Stimulated activated CD4-positive, alpha-beta T cell treated with anti-CD3 and anti-CD28 coated beads, Interleukin-12 subunit alpha, Interleukin-12 subunit beta, amount 100 ng/mL, for 48 hours (primary cell): ENCODE measurements at places on chromosomes 5 and 9.

DNA sequence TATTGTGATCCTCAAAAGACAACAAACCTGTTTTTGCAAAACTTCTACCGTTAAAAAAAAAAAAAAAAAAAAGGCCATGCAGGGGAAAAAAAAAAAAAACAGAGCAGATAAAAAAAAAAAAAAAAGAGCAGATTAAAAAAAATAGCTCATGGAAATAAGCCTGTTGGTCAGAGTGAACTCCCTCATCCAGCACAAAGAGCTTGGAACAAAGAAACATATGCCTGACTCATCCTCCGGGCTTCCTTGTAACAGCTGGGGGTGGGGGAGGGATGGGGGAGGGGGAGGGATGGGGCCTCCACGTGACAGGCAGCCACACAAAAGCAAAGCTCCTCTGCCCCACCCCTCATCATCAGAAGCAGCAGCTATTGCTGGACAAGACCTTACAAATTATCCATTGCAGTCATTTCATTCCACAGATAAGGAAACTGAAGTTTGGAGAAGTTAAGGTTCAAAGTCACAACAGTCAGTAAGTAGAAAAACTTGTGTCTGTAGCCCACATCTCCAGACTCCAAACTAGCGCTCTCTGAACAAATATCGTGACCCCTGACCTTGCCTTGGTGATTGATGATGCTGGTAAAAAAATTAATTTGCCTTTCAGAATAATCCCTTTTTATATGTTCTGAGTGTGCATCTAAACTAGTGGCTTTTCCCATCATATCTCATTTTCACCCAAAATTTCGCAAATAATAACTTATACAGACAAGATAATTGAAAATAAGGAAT is 38.9 kb downstream of the SLC35D2 start:
- DNase-seq = no peak

GRCh38 chr5:181059297-181060230 is 19.5 kb downstream of the BTNL9 start:
- DNase-seq = no peak

GRCh38 chr9:75601280-75601679 is 289.2 kb upstream of the PCSK5 start:
- no peak for DNase-seq

DNA sequence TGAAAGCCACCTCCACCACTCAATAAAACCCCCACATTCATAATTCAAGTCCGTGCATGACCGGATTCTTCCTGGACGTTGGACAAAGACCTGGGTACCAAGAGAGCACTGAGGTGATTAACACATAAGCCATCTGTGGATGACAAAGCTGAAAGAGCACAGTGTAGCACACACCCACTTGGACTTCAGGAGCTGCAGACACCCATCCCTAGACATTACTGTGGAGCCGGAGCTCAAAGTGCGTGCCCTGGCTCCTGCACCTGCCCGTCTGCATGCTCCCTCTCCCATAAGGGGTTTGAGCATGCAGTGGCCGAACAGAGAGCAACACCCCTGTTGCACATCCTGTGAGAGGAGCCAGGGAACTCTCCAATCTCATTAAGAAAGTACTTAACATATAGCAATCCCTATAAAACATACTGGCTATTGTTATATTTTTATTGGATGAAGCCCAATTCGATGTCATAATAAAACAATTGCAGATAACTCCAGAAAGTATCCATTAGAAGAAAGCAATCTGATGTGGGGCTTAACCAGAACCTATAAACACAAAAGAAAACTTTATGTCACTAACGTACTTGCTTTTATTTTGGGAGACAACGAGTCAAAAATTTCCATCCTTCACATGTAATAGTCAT is 1174.2 kb upstream of the C9orf72 start:
- DNase-seq = no peak

- DNase-seq = no peak
These were observed 27.1 kb upstream of the GOLPH3 start for GRCh38 chr5:32201122-32201753.

DNA sequence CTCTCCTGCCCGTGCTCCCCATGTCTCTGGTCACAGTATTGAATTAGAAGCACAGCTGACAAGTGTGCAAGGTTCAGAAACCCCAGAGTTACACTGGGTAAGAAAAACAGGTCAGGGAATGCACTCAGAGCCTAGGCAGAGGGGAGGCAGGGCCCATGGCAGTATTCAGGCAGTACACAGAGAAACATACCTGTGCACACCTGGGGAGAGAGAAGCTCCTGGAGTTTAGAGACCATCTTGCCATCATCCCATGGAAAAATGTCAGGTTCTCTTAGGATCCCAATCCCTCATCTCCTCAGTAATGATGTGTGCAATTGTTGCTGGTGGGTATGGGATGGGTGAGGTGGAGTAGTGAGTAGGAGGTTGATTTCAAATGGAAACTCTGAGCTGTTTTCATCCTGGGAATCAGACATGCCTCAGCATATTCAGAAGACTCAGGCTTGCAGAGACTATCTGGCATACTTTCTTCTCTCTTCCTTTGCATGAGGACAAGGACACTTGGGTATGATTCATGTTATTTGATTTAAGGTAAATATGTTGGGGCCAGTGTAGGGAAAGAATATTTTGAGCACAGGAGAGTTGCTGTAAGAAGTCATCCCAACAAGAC is 228.5 kb downstream of the ESM1 start:
- no peak for DNase-seq

DNA sequence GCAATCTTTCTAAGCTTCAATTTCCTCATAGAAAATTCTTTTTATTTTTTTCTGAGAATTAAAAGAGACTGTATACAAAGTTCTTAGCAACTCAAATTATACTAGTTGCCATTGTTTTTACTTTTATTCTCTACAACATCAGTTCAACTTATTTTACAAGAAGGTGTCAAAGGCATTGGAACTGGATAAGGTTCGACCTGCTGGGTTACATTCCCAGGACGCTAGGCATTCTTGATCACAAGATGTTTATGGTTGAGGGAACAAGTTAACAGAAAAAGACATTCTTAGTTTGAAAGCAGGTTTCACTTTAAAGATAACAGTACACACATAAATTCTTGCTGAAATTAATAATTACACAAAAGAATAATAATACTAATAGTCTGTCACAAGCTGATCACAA is 163.5 kb upstream of the SNX2 start:
- DNase-seq = no peak

GRCh38 chr5:68227532-68228160 is 12.1 kb downstream of the PIK3R1 start:
- DNase-seq = no peak

- no peak for DNase-seq
These were observed 652 bp downstream of the ARSK start for GRCh38 chr5:95555553-95555952.

GRCh38 chr9:112065806-112066606 is 109.1 kb downstream of the SUSD1 start:
- DNase-seq = no peak

DNA sequence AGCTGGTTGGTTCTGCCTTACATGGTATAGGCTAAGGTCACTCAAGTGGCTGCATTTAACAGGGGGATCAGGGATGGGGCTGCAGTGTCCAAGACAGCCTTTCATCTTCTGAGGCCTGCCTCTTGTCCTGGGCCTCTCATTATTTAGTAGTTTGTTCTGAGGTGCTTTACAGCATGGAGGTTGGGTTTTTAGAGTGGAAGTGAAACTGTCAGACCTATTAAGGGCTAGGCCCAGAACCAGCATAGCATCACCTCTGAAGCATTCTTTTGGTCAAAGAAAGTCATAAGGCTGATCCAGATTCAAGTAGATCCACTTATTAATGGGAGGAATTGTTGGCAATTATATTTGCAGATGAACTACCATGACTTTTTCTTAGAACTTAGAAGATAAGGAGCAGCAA is 146.0 kb upstream of the NMUR2 start:
- DNase-seq = no peak

GRCh38 chr5:138258704-138259292 is 15.6 kb downstream of the GFRA3 start:
- DNase-seq = no peak

GRCh38 chr9:109277451-109277850 is 43.4 kb downstream of the EPB41L4B start:
- DNase-seq = no peak

GRCh38 chr5:14588145-14588544 is 6.6 kb downstream of the OTULINL start:
- DNase-seq = no peak

DNA sequence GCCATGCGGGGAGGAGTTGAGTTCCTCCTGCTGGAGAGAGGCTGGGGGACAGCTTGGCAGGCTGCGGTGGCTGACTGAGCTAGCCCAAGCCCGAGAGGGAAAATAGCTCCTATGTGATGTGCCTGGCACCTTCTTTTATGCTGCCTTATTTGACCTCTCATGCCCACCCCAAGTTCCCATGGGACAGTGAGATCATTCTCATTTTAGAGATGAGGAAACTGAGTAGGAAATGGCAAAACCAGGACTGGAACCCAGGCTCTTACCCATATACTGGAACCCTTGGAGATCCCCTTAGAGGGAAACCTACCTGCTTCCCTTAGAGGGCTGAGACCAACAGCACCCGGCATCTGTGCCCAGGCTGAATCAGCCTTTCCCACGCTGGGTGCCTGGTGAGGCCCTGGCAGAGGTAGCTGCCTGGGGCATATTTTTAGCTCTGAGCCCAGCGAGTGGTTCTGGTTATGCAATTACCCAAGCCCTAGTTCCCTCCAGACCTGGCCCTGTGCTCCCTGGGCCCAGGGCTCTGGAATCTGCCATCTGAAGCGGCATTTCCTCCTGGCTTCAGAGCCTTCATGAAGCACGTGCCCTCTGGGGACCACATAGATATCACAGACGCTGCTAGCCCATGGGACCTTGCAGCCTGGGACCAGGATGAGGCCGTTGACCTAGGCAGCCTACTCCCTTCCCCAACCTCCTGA is 23.6 kb downstream of the COL27A1 start:
- no peak for DNase-seq

- no peak for DNase-seq
These were observed 28.2 kb downstream of the YIPF5 start for GRCh38 chr5:144142139-144142823.

- no peak for DNase-seq
These were observed 25.2 kb upstream of the TNIP1 start for GRCh38 chr5:151106043-151106442.

- DNase-seq = no peak
These were observed 104.4 kb downstream of the C5orf15 start for GRCh38 chr5:133863857-133864585.

DNA sequence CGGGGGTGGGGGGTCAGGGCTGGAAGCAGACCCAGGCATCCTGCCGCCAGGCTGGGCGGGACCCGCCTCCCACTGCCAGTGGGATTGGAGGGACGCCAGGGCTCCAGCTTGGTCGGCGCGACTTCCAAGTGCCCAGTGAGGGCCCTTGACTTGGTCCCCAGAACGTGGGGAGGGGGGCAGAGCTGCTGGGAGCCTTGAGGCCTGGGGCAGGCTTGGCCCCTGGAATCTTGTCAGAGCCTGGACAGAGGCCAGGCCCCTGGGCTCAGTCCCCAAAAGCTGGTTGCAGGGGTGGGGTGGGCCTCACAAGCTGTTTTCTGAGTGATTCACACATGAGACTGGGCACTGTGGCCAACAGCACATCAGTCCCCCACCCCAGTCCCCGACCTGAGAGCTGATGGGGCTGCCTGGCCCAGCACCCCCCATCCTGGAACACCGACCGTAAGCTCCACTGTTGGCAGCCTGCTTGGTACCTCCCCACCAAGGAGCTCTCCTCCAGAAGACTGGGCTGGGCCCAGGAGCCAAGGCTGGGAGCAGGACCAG is 526 bp downstream of the CLIC3 start:
- DNase-seq = no peak

GRCh38 chr5:36007366-36007765 is 16.2 kb upstream of the UGT3A1 start:
- DNase-seq = no peak

- no peak for DNase-seq
These were observed 33.0 kb downstream of the FKBP15 start for GRCh38 chr9:113187929-113188595.

- no peak for DNase-seq
These were observed 40.7 kb downstream of the EBF1 start for GRCh38 chr5:159058716-159059636.

- no peak for DNase-seq
These were observed 20.6 kb downstream of the OLFML2A start for GRCh38 chr9:124797343-124798103.

- DNase-seq = no peak
These were observed 34.5 kb upstream of the ORM1 start for GRCh38 chr9:114288193-114289091.

DNA sequence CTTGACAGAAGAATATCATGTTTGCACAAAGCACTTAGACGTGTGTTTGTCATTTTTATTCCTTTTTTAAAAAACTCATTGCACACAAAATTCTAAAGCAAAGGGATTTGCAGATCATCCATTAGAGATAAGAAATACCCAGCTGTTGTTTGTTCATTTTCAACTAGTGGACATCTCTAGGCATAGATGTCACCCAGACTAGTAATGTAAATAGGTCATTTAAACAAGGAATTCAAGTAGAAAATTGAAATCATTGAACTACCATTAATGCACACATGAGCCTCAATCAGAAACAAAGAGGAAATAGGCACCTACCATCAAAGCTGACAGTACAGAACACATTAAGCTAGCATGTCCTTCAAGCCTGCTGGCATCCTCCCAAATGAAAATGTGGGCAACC is 107.3 kb downstream of the OR2K2 start:
- DNase-seq = no peak

DNA sequence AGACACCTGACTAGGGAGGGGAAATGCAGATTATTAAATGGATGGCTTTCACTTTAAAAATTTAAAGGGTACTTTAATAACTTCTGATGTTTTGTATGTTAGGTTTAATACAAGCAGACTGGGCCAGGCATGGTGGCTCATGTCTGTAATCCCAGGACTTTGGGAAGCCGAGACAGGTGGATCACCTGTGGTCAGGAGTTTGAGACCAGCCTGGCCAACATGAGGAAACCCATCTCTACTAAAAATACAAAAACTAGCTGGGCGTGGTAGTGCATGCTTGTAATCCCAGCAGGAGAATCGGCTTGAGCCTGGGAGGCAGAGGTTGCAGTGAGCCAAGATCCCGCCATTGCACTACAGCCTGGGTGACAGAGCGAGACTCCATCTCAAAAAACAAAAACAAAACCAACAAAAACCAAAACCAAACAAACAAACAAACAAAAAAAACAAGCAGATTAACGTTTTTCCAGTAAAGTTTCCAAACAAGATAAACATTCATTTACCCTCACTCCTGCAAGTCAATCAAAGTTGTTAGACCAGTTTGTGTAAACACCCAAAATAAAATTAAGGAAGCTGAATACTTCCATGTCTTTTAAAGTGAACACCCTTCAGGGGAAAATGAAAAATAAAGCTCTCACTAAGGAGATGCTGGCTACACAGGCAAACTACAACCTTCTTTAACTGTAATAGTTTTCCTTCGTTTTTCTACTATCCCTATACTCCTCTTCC is 14.1 kb downstream of the ETF1 start:
- DNase-seq = no peak

DNA sequence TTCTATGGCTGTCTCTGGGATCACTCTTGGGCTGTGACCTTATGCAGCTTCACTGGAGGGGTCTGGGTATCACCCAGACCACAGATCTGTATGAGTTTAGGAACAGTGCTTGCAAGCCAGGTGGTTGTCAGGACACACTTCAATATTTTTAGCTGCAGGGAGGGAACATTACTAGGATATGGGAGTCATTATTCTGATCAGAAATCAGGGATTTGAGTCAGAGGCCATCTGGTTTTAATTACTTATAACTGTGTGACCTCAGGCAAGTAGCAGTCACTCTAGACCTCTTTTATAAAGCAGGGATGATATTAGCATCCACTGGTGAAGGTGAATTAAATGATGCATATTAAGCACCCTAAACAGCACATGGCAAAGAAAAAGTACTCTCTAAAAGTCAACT is 60.1 kb upstream of the NMUR2 start:
- no peak for DNase-seq

- DNase-seq = peak; percentile 18
These were observed 3.4 kb downstream of the DPH7 start for GRCh38 chr9:137575364-137575715.

- DNase-seq = no peak
These were observed 202.9 kb downstream of the NXNL2 start for GRCh38 chr9:88737876-88738275.
